Activated naive CD4-positive, alpha-beta T cell treated with anti-CD3 and anti-CD28 coated beads, Interleukin-2, amount 50 U/mL, for 72 hours (primary cell): ENCODE measurements at places on chromosomes 1 and 21. TPM values are rescaled to one million over a fixed set of nuclear protein-coding genes. Genes with fewer than 3 reads are reported as not detected.
A peak's percentile ranks its signal among the peaks of the same experiment; 100 is the strongest.

DNA sequence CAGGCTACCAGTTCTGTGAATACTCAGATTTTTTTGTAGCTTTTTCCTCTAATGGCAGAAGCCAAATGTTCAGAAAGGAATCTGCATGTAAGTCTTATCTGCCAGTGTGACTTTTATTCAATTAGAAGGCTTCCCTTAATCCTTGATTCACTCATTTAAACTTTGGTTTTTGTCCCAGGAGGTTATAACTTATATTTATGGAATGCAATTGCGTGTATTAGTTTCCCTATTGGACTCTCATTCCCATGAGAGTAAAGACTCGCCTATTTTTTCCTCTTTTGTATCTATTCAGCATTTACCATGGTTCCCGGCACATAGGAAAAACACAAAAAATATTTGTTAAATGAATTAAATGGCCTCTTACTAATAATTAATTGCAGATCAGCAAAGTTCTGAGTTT, 3.5 kb downstream of the NTMT2 start:
- no peak for DNase-seq

DNA sequence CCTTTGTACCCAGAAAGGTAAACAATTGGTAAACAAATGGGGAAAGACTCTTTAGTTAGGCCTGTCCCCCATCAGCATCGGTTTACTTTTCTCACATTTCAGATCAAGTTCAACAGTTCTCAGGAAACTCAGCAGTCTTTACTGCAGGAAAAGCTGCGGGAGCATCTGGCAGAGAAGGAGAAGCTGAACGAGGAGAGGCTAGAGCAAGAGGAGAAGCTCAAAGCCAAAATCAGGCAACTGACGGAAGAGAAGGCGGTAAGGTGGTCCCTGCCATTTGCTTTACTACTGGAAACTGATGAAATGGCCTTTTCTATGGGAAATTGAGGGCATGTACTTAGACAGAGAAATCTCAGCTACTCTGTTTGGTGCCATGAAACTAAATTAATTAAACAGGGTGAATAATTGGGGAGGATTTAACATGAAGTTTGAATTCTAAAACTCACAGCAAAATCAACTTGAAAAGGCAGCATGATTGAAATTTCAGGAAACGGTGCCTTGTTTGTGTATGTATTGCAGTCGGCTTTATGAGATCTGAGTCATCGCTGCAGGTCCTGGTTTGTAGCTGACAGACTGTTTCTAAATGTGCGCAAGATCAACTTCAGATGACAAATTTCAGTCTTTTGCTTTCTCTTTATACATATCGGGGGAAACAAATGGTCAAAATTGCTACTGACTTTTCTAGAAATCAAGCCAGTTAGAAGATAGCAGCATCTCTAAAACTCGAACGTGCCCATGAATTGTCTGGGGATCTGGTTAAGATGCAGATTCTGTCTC, 67.9 kb upstream of the EFHD2 start:
- DNase-seq: no peak

GRCh38 chr1:201450721-201451291, 18.2 kb downstream of the PHLDA3 start:
- no peak for DNase-seq

- DNase-seq: no peak
These were observed 30.7 kb upstream of the KIAA1614 start for GRCh38 chr1:180881806-180882509.

GRCh38 chr1:34013958-34014737, 150.3 kb downstream of the HMGB4 start:
- DNase-seq: peak; percentile 33

DNA sequence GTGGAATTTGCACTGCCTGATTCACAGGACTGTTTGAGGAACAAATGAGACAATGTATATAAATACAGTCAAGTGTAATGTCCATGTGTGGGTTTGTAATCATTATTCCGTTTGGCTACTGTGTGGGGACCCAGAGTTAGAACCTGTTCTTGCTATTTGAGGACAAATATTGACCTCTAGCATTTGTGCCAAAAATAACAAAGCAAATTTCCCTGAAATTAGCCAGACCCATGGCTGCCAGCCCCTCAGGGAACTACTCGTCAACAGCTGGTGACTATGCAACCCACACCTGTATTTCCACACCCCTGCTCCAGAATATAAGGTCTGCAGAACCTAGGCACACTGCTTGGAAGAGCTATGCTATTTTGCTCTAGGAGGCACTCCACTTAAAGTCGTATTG, 70.7 kb downstream of the KCNJ6 start:
- no peak for DNase-seq

- peak; percentile 50 for DNase-seq
These were observed at the start of gene GJC2 for GRCh38 chr1:228149406-228150119. TSS of gene GJC2 (plus strand) at chr1:228149930. CDS start at chr1:228157759, 7,829 bp downstream.

DNA sequence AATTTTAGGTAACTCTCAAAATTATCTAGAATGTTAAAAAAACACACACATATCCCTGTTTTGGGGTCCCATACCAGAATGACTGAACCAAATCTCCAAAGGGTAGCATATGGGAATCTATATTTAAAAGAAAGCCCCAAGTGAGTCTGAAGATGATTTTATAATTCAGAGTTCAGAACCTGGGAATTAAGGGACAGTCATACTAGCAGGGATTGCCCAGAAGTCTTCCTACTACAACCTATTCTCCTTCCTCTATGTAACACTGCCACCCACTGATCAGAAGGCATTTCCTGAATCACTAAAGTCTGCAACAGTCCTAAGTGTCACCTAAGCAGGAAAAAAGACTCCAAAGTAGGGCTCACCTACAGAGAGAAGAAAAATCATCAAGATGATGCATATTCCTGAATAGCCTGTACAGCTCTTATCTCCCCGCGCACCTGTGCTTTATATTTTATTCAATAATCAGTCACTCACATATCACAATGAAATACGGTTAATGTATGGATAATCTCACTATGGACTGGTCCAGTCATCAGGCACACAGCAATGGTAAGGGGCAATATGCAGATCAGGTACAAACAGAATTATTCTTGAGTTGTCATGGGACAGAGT, 4.9 kb downstream of the RGS1 start:
- DNase-seq: no peak

DNA sequence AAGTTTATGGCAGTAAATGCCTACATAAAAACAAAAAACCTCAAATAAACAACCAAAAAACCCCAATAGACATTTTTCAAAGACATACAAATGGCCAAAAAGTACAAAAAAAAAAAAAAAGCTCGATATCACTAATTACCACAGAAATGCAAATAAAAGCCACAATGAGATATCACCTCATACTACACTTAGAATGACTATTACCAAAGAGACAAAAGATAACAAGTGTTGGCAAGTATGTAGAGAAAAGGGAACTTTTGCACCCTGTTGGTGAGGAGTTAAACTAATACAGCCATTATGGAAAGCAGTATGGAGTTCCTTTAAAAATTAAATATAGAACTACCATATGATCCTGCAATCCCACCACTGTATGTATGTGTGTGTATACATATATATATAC, 21.1 kb downstream of the SLC25A24 start:
- DNase-seq: no peak

The SYTL1 gene
- total RNA-seq: 35.1 TPM

The NR1I3 gene
- not detected for total RNA-seq

The FTCD gene
- 0.39 TPM for total RNA-seq

DNA sequence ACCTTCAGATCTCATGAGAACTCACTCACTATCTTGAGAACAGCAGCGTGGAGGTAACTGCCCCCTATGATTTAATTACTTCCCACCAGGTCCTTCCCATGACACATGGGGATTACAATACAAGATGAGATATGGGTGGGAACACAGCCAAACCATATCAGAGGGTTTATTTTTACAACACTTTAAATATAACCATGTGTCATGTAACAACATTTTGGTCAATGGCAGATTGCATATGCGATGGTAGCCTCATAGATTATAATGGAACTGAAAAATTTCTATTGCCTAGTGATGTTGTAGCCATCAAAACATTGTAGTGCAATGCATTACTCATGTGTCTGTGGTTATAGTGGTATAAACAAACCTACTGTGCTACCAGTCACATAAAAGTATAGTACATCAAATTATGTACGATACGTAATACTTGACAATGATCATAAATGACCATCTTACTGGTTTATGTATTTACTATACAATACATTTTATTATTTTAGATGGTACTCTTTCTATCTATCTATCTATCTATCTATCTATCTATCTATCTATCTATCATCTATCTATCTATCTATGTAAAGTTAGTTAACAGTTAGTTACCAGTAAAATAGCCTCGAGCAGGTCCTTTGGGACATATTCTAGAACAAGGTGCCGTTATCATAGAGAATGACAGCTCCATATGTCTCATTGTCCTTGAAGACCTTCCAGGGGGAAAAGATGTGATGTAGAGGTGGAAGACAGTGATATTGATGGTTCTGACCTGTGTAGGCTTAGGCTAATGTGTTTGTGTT, 12.6 kb upstream of the S100B start:
- no peak for DNase-seq

- DNase-seq: no peak
These were observed 375.4 kb downstream of the COL11A1 start for GRCh38 chr1:102732927-102733326.

GRCh38 chr21:27372381-27372780, 405.5 kb upstream of the ADAMTS5 start:
- no peak for DNase-seq
